Suppressor macrophage treated with lipopolysaccharide for 4 hours (primary cell): ENCODE measurements at places on chromosomes 6 and 20.

DNA sequence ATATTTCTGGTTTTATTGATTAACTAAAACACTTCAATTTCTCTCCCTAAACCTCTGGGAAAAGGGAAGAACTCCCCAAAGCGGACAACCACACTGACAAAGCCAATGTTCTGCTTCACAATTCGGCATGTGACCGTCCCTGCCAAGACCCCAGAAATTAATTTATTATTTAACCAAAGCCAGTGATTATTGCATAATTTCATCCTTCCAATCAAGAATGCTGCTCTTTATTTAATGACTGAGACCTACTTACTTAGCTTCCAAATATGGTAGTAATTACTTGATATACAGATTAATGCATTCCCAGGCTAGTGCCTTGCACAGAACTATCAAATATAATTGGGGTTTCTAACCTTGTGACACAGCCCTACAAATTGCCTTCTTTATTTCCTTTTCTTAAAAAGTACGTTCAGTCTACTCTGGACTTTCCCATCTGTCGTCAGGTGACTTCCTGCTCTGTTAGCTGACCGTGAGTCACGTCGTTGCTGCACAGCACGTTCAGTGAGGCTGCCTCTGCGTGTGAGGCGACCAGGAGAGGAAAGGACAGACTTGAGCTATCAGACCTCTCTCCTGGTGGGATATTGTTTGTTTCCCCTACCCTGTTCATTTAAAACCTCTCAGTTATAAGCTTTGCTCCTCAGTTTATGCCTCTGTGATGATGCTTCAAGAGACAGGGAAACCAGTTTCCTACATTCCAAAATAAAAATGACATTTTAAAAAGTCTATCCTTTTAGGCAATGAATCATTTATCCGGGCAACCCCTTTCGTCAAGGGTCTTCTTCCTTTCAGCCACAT lies 55.7 kb upstream of the TNFAIP3 start:
- peak; percentile 98 for DNase-seq

GRCh38 chr6:27370391-27370790 lies 18.2 kb upstream of the ZNF391 start:
- DNase-seq, result no peak

- DNase-seq, result no peak
Observed at GRCh38 chr6:98875375-98875774, 41.0 kb downstream of the POU3F2 start.

GRCh38 chr20:54044156-54044555 lies 26.2 kb downstream of the BCAS1 start:
- peak; percentile 78 for DNase-seq

DNA sequence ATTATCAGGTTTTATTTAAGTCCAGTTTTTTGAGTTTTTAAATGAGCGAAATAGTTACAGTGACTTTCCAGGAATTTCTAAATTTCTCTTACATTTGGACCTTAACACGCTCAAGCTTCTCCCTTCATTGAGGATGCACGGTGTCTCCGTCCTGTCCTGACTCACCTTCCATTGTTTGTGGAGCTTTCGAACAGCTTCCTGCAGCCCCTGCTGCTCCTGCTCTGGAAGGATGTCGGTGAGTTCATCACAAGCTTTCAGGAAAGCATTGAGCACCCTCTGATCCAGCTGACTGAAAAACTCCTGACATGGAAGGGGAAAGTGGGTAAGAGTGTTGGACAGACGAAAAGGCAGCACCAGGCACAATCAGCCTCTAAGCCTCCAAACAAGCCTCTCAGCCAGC lies 183.7 kb downstream of the SYNE1 start:
- no peak for DNase-seq

- DNase-seq, result no peak
Observed at GRCh38 chr6:169848946-169849345, 97.5 kb downstream of the ERMARD start.

- DNase-seq, result no peak
Observed at GRCh38 chr20:45911486-45912343, at the start of gene PLTP. Gene PLTP (minus strand): TSS chr20:45912155. CDS start chr20:45911452, 703 bp downstream.

DNA sequence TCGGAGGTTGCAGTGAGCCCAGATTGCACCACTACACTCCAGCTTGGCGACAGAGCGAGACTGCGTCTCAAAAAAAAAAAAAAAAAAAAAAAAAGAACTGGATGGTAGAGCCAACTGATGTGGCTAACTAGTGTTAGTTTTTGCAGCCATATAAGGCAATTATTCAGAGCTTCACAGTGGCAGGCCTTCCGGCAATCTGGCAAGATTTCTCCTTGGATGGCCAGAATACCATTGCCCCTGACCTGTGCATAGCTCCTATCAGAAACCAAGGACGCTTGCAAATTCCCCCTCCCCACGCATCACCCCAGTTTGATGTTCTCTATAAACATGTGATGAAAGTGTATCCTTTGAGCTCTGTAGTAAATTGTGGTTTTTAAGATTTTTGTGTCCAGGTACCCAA lies 127.0 kb downstream of the RNF144B start:
- DNase-seq, result no peak

DNA sequence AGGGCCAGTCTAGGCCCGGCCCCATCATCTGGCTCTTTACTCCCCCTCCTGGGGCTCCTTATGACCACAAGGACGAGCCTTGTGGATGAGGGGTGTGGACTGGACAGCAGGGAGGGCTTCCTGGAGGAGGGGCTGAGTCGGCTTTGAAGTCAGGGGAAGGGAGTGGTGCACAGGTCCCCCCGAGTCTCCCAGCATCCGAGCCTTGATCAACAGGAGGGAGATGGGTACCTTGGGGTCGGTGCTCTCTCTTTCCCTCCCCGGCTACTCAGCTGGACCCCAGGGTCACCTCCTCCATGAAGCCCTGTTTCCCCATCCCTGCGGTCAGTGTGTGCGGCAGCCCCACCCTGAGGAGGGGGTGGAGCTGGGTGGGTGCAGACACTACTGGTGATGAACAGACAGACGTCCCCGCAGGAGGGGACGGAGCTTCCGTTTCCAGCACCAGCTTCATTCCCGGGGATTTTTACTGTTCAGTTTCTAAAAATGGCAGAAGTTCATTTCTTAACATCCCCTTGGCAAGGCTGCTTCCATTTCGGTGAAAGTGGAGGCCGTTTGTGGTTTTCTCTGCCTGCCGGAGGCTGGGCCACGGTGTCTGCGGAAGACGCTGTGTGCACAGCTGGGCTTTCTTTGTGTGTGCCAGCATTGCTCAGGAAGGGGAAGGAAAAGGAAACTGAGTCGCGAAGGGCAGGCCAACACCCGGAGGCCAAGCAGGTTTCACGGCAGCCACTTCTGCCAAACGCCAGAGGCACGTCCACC lies 19.6 kb downstream of the NTSR1 start:
- peak; percentile 88 for DNase-seq
